Neural crest cell (in vitro differentiated cells): ENCODE measurements at places on chromosomes 3 and 15.

DNA sequence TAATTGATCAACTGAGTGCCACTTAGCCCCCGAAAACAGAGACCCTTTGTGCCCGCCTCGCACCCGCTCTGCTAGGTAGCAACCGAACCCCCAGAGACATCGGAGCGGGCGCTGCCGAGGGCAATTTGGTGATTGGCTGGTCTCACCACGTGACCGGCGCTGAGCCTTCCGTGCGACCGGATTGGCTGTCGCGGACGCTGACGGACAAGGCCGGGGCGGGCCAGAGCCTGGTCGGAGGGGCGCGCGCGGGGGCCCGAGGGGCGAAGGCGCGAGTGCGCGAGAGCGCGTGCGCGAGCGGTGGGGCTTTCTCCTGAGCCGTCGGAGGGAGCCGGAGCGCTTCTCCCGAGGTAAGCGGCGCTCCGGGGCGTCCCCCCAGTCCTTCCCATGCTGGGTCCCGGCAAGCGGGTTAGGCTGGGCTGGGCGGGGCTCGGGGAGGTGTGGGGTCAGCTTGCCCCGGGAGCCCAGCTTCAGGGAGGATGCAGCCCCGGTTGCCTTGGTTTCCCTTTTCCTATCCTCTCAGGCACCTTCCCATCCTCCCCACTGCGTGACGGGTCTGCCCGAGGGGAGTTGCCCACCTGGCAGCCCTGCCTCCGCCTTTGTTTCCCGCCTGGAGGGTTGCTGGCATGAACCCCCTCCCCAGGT lies at the start of gene TMEM108:
Gene TMEM108, plus strand, starts transcription at position 303 of the 642 bp plus-strand sequence.
- DNase-seq: peak; percentile 82

GRCh38 chr15:89524184-89524583 lies 27.8 kb upstream of the RHCG start:
- DNase-seq: no peak

DNA sequence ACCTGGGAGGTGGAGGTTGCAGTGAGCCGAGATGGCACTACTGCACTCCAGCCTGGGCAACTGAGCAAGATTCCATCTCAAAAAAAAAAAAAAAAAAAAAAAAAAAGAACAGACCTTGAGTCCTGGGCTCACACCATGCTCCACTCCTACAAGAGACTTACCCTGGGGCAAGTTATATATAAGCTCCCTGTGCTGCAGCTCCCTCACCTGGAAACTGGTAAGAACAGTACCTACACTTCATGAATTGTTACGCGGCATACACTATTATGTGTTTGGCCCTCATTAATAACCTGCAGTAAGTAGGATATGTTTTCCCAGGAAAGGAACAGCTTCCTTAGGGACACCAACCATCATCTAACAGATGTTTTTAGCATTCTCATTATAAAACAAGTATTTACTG lies 119.6 kb downstream of the FMN1 start:
- DNase-seq: no peak

GRCh38 chr15:90009301-90010022 lies 8.3 kb downstream of the ZNF710 start:
- DNase-seq: no peak

DNA sequence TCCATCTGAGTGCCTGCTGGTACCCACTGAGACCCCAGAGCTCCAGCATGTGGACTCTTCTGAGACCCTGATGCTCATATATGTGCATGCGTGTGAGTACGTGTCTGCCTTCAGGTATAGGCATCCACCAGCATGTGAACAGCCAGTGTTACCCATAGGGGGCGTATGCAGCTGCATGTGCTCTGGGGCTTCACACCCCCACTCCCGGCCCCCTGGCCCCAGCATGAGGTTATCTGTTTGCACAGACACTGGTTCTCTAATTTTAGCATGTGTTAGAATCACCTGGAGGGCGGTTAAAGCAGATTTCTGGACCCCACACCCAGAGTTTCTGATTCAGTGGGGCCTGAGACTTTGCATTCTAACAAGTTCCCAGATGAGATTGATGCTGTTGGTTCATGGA lies 824 bp upstream of the CILP start:
- no peak for DNase-seq

DNA sequence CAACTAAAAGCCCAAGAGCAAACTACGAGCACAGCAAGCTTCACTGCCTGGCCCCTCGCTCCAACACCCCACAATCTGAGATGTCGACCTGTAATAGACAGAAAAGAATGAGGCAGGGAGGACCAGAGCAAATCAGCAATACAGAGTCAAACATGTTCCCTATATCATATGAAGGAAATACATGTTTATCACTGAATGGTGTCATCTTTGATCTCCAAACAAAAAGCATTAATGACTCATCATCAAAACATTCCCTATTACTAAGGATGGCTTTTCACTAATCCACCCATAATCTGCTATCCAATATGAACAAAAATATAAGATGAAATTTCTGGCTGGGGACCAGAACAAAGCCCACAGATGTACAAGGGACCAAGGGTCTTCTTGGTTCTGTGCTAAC lies 34.7 kb downstream of the MYO5A start:
- DNase-seq: no peak

DNA sequence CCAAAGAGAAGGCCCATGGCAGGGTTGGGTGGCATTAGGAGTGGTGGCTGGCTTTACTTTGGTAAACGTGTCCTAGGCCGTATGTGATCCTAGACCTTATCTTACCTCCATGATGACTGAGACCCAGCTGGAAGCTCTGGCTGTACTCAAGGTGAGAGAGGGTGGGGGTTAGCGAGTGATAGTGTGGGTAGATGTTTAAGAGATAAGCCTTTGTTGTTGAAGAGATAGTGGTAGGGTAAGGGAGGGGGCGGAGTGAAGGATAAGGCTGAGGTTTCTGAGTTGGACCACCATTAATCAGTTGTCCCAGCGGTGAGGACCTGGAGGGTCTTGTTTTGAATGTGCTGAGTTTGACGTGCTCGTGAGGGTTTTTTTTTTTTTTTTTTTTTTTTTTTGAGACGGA lies 61.5 kb upstream of the ULK4 start:
- DNase-seq: no peak

- no peak for DNase-seq
Measured at GRCh38 chr15:56913670-56914069, 4.8 kb upstream of the TCF12 start.

- no peak for DNase-seq
Measured at GRCh38 chr3:89067736-89068135, 39.7 kb upstream of the EPHA3 start.

GRCh38 chr15:67521783-67522568 lies 1.0 kb downstream of the C15orf61 start:
- DNase-seq: no peak

DNA sequence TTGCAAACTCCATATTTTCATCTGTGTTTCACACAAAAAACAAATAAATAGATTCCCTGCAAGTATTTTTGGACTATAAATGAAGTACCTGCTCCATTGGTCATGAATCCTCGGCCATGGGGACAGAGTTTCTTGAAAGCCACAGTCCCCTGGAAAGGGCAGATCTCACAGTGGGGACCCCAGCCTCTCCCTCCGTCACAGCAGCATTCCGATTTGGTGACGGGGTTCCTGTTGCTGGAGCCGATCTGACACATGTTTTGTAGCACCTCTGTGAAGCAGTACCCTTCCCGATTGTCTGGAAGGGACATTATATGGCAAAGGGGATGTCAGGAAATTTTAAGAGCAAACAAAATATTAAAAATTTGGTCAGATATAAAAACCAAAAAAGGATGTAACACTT lies 96.2 kb downstream of the DUT start:
- DNase-seq: no peak

DNA sequence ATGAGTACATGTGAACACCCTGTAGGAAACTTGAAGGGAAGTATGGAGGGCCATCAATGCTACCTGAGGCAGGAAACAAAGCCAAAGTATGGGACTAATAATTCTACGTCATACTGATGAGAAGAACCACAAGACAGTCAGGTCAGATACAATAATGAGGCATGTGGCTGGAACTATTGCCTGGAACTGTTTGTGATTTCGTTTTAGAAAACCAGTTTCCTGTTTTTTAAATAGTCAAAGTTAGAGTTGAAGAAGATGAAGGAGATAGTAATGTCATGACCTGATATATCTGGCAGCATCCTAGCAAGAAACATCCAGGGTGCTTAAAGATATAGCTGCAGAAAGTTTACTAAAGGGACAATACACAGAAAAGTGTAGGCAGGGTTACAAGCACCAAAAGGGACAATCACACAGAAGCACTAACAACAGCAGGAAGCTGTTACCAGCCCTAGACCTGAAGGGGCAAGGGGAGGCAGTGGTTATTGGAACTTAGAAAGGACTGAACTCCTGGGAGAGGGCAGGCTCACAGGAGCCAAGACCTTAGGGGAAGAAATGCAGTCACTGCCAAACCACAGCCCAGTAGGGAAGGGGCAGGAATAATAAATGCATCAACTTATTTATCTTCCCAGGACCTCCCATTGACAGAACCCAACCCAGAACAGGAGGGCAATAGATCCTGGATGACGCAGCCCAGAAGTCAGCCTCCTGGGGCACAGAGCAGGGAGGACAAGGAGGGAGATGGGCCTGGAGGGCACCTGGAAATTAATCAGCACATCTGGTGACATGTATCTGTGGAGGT lies 302.1 kb upstream of the STT3B start:
- no peak for DNase-seq

GRCh38 chr3:53180305-53181023 lies 19.5 kb downstream of the PRKCD start:
- no peak for DNase-seq

DNA sequence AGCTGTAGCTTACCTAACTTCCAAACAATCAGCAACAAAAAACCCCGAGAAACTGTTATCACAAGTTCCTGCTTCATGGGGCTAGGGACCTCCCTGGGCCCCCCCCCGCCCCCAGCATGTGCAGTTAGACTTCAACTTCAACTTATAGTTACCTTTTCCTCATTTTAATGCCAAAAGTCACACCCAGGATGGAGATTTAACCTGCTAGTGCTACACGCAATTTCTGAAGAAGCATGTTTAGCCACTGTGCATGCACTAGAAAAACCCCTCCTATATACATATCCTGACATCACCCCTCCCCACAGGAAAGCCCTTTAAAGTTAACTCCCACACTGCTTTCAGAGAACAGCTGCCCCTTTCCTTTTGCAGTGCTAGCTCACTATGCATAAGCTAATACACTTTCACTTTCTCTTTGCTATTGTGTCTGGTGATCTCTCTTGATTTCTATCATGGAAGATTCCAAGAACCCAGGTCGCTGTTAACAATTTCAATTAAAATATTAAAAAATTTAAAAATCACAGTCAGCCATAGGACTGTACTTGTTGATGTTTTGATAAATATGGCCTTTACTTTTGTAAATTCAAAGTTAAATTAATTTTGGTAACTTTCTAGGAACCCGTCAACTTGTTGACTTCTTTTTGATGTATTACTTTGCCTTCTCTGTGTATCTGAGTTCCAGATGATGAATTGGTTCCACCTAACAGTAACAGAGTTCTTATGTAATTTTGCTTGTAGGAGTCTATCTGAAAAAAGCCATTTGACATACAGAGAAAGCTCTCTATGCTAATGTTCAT lies 75.2 kb upstream of the ACAD9 start:
- DNase-seq: no peak

- DNase-seq: no peak
Measured at GRCh38 chr3:56673781-56674457, 9.1 kb downstream of the TASOR start.

DNA sequence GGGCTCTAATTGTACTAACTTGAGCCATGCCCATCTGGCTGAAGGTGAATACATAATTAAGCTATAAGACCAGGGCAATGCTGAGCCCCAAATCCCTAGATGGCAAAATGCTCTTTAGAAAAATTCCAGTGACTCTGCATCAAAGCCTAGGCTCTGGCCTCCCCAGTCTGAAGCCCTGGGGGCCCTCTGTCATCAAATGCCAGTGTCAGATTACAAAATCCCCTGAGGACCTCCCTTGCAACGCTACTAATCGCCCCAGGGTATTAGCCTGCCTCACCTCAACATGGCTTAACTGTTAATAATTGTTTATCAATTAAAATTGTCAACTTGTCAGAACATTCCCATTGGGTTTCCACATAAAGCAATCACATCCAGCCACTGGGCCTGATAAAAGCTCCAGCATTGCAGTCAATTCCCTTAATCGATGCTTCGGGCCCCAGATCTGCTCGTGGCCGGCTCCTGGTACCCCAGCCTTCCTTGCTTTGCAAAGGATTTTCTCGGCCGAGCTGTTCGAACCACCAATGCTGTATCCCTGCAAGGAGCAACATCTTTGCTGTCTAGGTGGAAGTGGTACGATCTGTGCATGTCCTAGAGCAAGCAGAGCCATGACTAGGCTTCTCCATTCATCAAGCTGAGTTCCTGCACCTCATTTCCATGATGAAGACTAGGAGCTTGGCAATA lies 151.7 kb downstream of the MEGF11 start:
- no peak for DNase-seq

GRCh38 chr3:110166791-110167190 lies 829.4 kb upstream of the DPPA4 start:
- no peak for DNase-seq

- no peak for DNase-seq
Measured at GRCh38 chr3:61092870-61093269, 158.4 kb downstream of the FHIT start.

- DNase-seq: no peak
Measured at GRCh38 chr3:183962807-183963206, 54.9 kb downstream of the ABCC5 start.

DNA sequence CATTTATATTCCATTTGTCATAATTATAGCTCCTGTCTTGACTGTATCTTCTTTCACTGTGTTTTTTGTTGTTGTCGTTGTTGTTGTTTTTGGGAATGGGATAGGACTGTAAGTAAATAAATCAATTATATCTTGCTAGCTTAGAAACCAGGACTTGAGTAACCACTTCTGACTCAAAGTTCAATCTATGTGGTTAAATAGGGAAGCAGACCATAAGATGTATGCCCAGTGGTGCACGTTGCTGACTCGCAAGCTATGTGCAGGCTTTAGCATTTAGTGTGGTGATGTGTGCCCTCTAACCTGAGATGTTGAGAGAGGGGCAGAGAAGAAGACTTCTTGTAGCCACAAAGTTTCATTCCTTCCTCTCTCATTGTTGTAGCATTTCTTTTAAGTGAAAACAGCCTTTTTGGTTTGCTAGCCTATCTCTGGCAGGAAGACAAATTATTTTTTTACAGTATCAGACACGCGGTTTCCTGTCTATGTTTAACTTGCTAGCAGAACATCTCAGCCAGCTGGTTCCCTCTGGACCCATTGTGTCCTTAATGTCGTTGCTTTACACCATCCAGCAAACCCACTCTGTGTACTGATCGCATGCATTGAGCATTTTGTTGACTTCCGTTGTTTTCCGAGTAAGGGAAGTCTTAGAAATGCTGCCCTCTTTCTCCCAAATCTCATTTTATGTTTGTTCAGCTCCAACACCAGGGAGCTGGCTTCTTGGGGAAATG lies 52.1 kb downstream of the TGFBR2 start:
- DNase-seq: no peak

- DNase-seq: no peak
Measured at GRCh38 chr3:113261063-113261625, 49.8 kb downstream of the BOC start.

DNA sequence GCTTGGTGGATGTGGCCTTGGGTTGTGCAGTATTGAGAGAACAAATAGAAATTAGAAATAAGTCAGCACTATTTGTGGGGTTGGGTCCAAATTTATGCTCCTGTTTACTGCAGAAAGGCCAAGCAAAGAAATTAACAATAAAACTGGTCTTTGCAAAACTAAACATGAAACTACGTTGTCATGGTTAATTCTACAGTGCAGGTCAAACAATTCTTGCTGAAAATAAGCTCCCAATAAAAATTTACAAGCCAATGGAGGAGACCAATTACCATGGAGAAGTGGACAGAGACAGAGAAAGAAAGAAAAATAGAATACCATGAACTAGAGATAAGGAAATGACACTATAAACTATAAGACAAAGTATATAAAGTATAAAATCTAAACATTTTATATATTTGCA lies 101.3 kb downstream of the CDIN1 start:
- DNase-seq: no peak
